ENCODE measurements at places on chromosomes 5 and 9.

GRCh38 chr5:38782180-38782835, 63.5 kb upstream of the OSMR start:
- DNase-seq = no peak

DNA sequence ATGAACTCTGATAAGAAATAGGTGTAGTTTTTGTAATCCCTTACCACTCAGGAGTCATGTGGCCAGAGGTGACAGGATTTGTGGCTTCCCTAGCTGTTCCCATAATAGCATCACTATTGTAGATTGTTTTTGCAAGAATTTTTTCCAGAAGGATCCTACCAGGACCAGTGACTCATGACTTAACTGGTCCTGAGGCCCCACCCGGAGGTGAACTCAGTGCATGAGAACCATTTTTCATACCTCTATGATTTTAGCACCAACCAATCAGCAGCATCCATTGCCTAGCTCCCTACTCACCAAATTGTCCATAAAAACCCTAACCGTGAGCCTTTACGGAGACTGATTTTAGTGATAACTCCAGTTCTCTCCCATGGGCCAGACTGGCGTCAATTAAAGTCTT, 484.8 kb downstream of the PSAT1 start:
- no peak for DNase-seq

GRCh38 chr9:99169982-99170761, 51.6 kb downstream of the ALG2 start:
- DNase-seq = no peak

DNA sequence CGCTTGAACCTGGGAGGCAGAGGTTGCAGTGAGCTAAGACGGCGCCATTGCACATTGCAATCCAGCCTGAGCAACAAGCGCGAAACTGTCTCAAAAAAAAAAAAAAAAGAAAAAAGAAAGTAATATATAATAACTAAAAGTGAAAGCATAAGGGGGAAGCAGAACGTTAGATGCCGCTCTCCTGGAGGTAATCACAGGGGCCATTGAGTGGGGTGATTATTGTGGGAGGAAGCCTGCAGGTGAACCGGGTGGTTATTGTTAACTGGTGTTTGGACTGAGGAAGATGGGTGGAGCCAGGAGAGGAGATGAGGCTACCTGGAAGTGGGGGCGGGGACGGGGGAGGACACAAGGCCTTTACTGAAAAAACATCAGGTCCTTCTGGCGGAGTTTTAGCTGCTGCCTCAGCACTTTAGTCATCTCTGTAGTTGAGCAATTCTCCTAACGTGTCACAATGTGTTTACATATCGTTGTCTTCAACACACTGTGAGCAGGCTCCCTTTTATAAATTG, 5.3 kb upstream of the TJP2 start:
- DNase-seq = no peak

DNA sequence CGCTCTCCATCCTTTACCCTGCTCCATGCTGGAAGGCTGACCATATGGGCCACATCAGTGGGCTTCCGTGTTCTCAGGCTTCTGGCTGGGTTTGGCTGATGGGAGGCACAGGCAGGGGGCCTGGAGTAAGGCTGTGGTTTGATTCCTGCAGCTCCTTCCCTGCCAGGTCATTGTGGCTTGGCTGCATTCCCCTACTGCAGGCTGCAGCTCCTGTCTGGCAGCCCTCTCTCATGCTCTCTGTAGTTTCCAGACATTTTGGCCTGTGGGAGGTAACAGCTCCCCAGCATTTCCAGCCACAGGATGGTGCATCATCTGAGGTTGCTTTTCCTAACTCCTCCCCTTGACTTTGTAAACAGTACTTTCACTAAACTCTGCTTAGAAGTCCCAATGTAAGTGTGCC, 102.0 kb upstream of the PTPN3 start:
- no peak for DNase-seq
